ENCODE measurements at places on chromosomes 1 and 21. TPM values are rescaled to one million over a fixed set of nuclear protein-coding genes. Genes with fewer than 3 reads are reported as not detected.

GRCh38 chr21:33230545-33231324, 997 bp downstream of the IFNAR2 start:
- no peaks in the 10 kb centered on the region for H3K27me3 ChIP-seq
- peak; percentile 81 for DNase-seq
- H3K36me3 ChIP-seq = no peaks in the 10 kb centered on the region

DNA sequence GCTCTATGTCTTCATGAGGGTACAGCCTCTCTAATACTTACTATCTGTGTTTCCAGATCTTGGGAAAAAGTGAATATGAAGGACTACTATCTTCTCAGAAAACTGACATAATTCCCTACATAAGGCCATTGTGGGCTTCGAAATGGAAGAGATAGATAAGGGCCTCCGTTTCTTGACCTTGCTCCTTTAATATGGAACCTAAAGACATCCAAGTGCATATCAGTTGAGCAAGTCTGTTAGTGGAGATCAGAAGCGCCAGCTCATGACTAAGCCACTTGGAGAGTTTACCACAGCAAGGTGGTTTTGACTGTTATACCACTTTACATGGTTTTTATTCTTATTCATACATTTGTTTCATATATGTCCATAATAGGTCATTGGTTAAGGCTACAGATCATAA, 35.3 kb upstream of the FCER1A start:
- no peaks in the 10 kb centered on the region for H3K36me3 ChIP-seq
- no peak overlapping the region for H3K4me3 ChIP-seq
- H3K27ac ChIP-seq = no peak overlapping the region
- no peaks in the 10 kb centered on the region for H3K27me3 ChIP-seq

- H3K27me3 ChIP-seq = no peaks in the 10 kb centered on the region
- peak overlapping the region; percentile 97 for H3K27ac ChIP-seq
- H3K36me3 ChIP-seq = no peaks in the 10 kb centered on the region
- H3K4me3 ChIP-seq = peak overlapping the region; percentile 88
- no peak for DNase-seq
Measured at GRCh38 chr1:150576367-150576711, 3.1 kb downstream of the MCL1 start.

- no peaks in the 10 kb centered on the region for H3K27me3 ChIP-seq
- peaks cover 9% of the 10 kb centered on the region for H3K4me1 ChIP-seq
- no peaks in the 10 kb centered on the region for H3K36me3 ChIP-seq
- H3K4me3 ChIP-seq = no peak overlapping the region
- DNase-seq = no peak
- H3K27ac ChIP-seq = no peak overlapping the region
Measured at GRCh38 chr1:160550572-160551034, 27.5 kb upstream of the SLAMF6 start.

- no peaks in the 10 kb centered on the region for H3K4me1 ChIP-seq
- H3K4me3 ChIP-seq = no peak overlapping the region
- no peaks in the 10 kb centered on the region for H3K36me3 ChIP-seq
Measured at GRCh38 chr1:244751271-244751895, 84.1 kb upstream of the COX20 start.

GRCh38 chr1:150165622-150166612, 16.2 kb downstream of the PLEKHO1 start:
- H3K36me3 ChIP-seq = no peaks in the 10 kb centered on the region
- H3K4me3 ChIP-seq = no peak overlapping the region

GRCh38 chr1:156394835-156395461, 25.9 kb downstream of the RHBG start:
- H3K36me3 ChIP-seq = no peaks in the 10 kb centered on the region
- DNase-seq = no peak
- no peaks in the 10 kb centered on the region for H3K27me3 ChIP-seq
- H3K4me3 ChIP-seq = no peak overlapping the region
- H3K27ac ChIP-seq = no peak overlapping the region

GRCh38 chr21:35088319-35088771, 39.2 kb upstream of the RUNX1 start:
- H3K4me1 ChIP-seq = no peaks in the 10 kb centered on the region
- no peaks in the 10 kb centered on the region for H3K36me3 ChIP-seq
- H3K4me3 ChIP-seq = no peak overlapping the region
- H3K27ac ChIP-seq = no peak overlapping the region
- no peaks in the 10 kb centered on the region for H3K27me3 ChIP-seq

DNA sequence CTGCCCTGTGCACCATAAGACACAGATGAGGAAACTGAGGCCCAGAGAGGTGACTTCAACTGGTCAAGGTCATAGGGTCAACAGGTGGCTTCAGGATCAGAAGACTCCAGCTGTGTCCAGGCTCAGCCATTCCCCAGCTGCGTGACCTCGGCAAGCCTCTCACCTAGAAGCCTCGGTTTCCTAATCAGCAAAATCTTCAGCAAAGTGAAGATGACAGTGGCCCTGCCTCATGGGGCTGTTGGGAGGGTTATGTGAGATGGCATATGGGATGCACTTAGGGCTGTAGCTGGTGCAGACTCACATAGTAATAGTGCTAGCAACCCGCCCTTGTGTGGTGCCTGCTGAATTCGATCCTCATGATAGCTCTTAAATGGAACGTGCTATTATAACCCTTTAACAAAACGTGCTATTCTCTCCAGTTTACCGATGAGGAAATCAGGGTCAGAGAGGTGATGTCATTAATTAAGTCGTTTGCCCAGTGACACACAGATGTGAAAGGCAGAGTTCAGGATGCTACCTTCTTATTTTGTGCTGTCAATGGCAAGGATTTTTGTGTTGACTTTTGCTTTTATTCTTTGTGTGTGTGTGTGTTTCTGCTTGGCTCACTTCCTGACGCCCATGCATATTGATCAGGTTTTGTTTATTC, 472.9 kb downstream of the MATN1 start:
- DNase-seq = no peak
- H3K27ac ChIP-seq = no peak overlapping the region
- H3K4me3 ChIP-seq = no peak overlapping the region
- no peaks in the 10 kb centered on the region for H3K36me3 ChIP-seq
- no peaks in the 10 kb centered on the region for H3K27me3 ChIP-seq
- H3K4me1 ChIP-seq = no peaks in the 10 kb centered on the region

- DNase-seq = no peak
- H3K4me1 ChIP-seq = no peaks in the 10 kb centered on the region
- H3K27me3 ChIP-seq = no peaks in the 10 kb centered on the region
- H3K4me3 ChIP-seq = no peak overlapping the region
- no peaks in the 10 kb centered on the region for H3K36me3 ChIP-seq
Measured at GRCh38 chr1:151811181-151811580, 6.0 kb upstream of the LINGO4 start.

DNA sequence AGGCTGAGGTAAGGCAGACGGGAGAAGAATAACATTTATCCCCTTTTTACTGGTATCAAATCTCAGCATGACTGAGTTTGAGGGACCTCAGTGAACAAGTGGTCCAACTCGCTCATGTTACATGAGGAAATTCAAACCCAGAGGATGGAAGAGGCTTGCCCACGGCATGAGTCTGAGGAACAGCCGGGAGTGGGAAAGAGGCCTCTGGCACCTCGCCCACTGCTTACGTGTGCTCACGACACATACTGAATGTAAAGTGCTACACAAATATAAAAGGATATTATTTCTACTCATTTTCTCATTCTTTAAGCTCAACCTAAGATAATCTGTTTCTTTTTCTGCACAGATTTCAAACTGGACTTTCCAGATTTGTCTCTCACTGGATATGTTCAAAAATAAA, 14.7 kb downstream of the BEND5 start:
- no peak overlapping the region for H3K27ac ChIP-seq
- no peak for DNase-seq
- H3K4me1 ChIP-seq = no peaks in the 10 kb centered on the region
- H3K36me3 ChIP-seq = no peaks in the 10 kb centered on the region
- H3K4me3 ChIP-seq = no peak overlapping the region
- no peaks in the 10 kb centered on the region for H3K27me3 ChIP-seq

DNA sequence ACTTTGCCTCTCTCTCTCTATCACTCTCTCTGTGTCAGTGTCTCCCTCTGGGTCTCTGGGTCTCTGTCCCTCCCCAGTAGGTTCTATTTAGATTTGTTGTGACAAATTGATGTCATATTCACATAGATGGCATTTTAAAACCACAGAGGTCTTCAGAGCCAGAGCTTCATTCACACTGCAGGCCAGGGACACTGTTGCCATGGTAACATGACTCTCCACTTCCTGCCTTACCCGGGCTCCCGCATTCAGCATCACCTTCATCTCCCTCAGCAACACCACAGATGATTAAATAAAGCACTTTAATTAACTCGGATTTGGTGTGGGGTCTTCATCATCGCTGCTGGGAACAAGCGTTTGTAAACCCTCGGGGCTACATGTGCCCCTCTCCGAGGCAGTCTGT, 132.6 kb downstream of the ETS2 start:
- no peaks in the 10 kb centered on the region for H3K36me3 ChIP-seq
- no peaks in the 10 kb centered on the region for H3K27me3 ChIP-seq
- no peak for DNase-seq
- no peak overlapping the region for H3K27ac ChIP-seq

- peaks cover 47% of the 10 kb centered on the region for H3K4me1 ChIP-seq
- no peaks in the 10 kb centered on the region for H3K36me3 ChIP-seq
- H3K4me3 ChIP-seq = peak overlapping the region; percentile 86
- H3K27ac ChIP-seq = peak overlapping the region; percentile 94
Measured at GRCh38 chr1:23555986-23556634, 3.2 kb downstream of the ID3 start.

GRCh38 chr1:175797576-175797975, 54.2 kb upstream of the TNR start:
- DNase-seq = no peak
- H3K27me3 ChIP-seq = no peaks in the 10 kb centered on the region
- H3K4me1 ChIP-seq = no peaks in the 10 kb centered on the region
- H3K27ac ChIP-seq = no peak overlapping the region
- H3K36me3 ChIP-seq = no peaks in the 10 kb centered on the region
- H3K4me3 ChIP-seq = no peak overlapping the region

DNA sequence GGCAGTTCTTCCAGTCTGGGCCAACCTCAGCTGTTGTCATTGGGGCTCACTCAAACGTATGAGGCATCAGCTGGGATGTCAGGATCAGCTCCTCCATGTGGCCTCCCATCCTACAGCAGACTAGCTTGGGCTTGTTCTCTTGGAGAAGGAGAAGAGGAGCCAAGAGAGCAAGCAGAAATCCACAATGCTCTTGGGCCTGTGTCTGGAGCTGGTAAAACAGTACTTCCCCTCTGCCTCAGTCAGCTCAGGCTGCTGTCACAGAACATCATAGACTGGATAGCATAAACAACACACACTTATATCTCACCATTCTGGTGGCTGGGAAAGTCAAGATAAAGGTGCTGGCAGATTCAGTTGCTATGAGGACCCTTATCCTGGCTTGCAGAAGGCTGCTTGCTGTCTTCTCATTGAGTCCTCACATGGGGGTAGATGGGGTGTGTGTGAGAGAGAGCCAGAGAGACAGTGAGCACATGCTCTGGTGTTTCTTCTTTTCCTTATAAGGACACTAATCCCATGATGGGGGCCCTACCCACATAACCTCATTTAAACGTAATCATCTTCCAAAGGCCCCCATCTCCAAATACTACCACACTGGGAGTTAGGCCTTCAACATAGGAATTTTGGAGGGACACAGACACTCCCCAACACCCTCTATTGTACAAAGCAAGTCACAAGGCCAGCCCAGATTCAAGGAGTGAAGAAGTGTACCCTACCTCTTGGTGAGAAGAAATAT, 16.3 kb upstream of the DNAJC6 start:
- no peak for DNase-seq
- H3K4me1 ChIP-seq = no peaks in the 10 kb centered on the region
- H3K27me3 ChIP-seq = no peaks in the 10 kb centered on the region
- H3K27ac ChIP-seq = no peak overlapping the region
- H3K4me3 ChIP-seq = no peak overlapping the region

DNA sequence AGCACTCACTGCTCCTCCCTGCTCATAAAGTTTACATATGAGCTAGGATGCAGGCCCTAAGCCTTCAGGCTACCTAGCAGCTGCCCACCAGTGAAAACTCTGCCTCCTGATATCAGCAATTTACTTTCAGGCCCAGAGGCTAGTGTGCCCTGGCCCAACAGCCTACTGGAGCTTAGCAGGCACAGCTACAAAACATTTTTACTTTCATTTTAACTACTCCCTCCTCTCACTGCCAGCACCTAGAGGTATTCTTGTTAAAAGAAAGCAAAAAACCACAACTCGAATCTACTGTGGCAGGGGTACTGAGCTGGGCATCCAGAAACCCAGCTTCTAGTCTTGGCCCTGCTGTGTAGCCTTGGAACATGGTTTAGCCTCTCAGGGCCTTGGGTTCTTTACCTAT, 5.8 kb upstream of the LORICRIN start:
- no peak for DNase-seq
- no peaks in the 10 kb centered on the region for H3K36me3 ChIP-seq
- H3K4me1 ChIP-seq = no peaks in the 10 kb centered on the region
- no peaks in the 10 kb centered on the region for H3K27me3 ChIP-seq
- H3K4me3 ChIP-seq = no peak overlapping the region

GRCh38 chr1:6461051-6461530, 4.9 kb downstream of the TNFRSF25 start:
- peaks cover 14% of the 10 kb centered on the region for H3K4me1 ChIP-seq
- no peaks in the 10 kb centered on the region for H3K36me3 ChIP-seq
- H3K4me3 ChIP-seq = peak overlapping the region; percentile 38
- no peak for DNase-seq
- peak overlapping the region; percentile 74 for H3K27ac ChIP-seq
- no peaks in the 10 kb centered on the region for H3K27me3 ChIP-seq

- H3K36me3 ChIP-seq = no peaks in the 10 kb centered on the region
- no peak overlapping the region for H3K4me3 ChIP-seq
- no peak for DNase-seq
- no peaks in the 10 kb centered on the region for H3K27me3 ChIP-seq
- no peak overlapping the region for H3K27ac ChIP-seq
Measured at GRCh38 chr1:65866439-65866838, 73.7 kb downstream of the PDE4B start.

- no peaks in the 10 kb centered on the region for H3K27me3 ChIP-seq
- H3K36me3 ChIP-seq = no peaks in the 10 kb centered on the region
- H3K4me3 ChIP-seq = no peak overlapping the region
- no peak overlapping the region for H3K27ac ChIP-seq
- no peaks in the 10 kb centered on the region for H3K4me1 ChIP-seq
- no peak for DNase-seq
Measured at GRCh38 chr1:165560883-165561656, 17.3 kb downstream of the LRRC52 start.

- H3K27me3 ChIP-seq = no peaks in the 10 kb centered on the region
- DNase-seq = no peak
- H3K4me1 ChIP-seq = no peaks in the 10 kb centered on the region
- H3K36me3 ChIP-seq = no peaks in the 10 kb centered on the region
- no peak overlapping the region for H3K27ac ChIP-seq
Measured at GRCh38 chr1:214532070-214532469, 19.3 kb downstream of the PTPN14 start.

- no peak overlapping the region for H3K27ac ChIP-seq
- DNase-seq = no peak
- no peaks in the 10 kb centered on the region for H3K36me3 ChIP-seq
- no peaks in the 10 kb centered on the region for H3K4me1 ChIP-seq
Measured at GRCh38 chr1:169250022-169250421, 117.6 kb downstream of the NME7 start.

The HCRTR1 gene
- not detected for total RNA-seq

The FMO5 gene
- total RNA-seq = 113 TPM

The FAM78B gene
- 5.4 TPM for total RNA-seq

The OLIG2 gene
- total RNA-seq = not detected

The BMP8B gene
- 34.0 TPM for total RNA-seq

The A3GALT2 gene
- total RNA-seq = not detected

The LDLRAD2 gene
- total RNA-seq = 0.80 TPM

The SRSF10 gene
- total RNA-seq = 224 TPM

The DCDC2B gene
- total RNA-seq = 0.85 TPM

The NOL9 gene
- 24.0 TPM for total RNA-seq

The PMVK gene
- 5.0 TPM for total RNA-seq

The VANGL2 gene
- total RNA-seq = 6.8 TPM

The OR6N1 gene
- total RNA-seq = not detected

The CHRNB2 gene
- total RNA-seq = not detected

All from Peyer's patch (tissue), 4 donors.